Stimulated activated CD8-positive, alpha-beta memory T cell treated with anti-CD3 and anti-CD28 coated beads, Interleukin-7, amount 100 ng/mL, for 1 hour (primary cell): ENCODE measurements at places on chromosomes 7 and 10.

- no peak for DNase-seq
Observed at GRCh38 chr10:19889256-19889655, 73.0 kb downstream of the PLXDC2 start.

- DNase-seq = no peak
Observed at GRCh38 chr10:62471711-62472110, 97.5 kb downstream of the ZNF365 start.

DNA sequence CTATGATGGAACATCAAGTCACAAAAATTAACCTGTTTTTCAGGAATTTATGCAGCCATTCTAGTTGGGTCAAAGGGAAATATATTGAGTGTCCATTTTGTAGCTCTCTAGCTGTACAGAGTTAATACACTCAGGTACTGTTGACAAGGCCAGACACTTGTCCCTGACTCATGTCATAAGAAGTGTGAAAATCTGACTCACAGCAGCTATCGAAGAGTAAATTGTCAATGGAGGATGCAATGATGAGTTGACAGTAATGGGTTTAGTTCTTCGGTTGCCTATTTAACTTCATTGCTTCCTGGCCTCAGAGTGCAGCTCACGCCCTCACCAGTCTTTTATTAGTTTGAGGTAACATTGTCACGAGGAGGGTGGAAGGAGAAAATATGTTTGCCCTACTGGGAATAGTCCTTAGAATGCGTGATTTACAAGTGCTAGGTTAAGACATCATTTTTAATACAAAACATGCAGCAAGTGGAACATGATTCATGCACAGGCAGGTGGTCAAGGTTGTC lies 255.1 kb downstream of the XPNPEP1 start:
- no peak for DNase-seq

DNA sequence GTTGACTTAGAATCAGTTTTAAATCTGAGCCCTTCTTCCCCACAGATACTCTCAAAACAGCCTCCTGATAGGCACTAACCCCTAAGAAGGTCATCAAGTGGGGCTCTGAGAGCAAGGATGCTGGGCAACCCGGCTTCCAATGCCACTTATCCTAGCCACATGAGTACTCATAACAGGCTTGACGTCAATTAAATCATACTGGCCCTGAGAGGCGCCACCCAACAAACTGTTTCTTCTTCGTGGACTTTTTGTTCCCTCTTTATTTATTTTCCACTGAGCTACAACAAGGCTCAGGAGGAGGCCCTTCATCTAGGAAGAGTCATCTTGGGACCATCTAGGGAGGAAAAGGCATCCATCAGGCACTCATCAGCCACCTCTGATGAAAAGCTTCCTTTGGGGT lies 255.9 kb downstream of the KCNMA1 start:
- DNase-seq = no peak

DNA sequence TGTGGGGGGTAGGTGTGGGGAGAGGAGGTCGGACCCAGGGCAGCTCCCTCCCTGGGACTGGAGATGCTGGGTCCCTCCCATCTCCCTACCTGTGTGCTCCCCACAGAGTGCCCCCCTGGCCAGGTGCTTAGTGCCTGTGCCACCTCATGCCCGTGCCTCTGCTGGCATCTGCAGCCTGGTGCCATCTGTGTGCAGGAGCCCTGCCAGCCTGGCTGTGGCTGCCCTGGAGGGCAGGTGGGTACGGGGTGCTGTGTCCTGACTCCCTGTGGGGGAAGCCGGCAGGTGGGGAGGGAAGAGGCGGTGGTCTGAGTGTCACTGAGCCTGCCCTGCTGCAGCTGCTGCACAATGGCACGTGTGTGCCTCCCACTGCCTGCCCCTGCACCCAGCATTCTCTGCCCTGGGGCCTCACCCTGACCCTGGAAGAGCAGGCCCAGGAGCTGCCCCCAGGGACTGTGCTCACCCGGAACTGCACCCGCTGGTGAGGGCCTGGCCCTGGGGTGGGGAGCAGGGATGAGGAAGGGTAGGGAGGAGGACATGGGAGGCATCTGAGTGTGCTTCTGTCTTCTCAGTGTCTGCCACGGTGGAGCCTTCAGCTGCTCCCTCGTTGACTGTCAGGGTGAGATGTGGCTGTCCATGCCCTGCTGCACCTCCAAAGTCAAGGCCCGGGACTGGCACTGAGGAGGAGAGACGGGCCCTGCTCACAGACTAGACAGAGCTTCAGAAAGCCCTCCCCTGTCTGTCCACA lies 11.7 kb upstream of the ZNF862 start:
- no peak for DNase-seq

- DNase-seq = no peak
Observed at GRCh38 chr7:131196803-131197202, 130.9 kb upstream of the MKLN1 start.

- no peak for DNase-seq
Observed at GRCh38 chr7:44142028-44142427, 896 bp upstream of the MYL7 start.

DNA sequence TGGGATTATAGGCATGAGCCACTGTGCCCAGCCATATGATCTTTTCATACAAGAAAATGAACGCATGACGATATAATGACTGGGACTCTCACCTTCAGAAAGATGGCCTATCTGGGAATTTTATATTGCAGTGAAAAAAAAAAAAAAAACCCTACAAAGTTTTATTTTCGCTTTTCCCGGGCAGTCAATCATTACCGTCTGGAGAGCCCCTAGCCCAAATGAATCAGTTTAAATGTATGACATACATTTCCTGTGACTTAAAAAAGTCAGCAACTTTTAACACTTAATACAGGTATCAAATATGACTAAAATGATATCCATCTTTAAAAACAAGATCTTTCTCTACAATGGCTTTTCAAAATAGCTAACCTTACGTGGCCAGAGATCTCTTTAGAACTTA lies 48.2 kb upstream of the NMT2 start:
- DNase-seq = no peak

DNA sequence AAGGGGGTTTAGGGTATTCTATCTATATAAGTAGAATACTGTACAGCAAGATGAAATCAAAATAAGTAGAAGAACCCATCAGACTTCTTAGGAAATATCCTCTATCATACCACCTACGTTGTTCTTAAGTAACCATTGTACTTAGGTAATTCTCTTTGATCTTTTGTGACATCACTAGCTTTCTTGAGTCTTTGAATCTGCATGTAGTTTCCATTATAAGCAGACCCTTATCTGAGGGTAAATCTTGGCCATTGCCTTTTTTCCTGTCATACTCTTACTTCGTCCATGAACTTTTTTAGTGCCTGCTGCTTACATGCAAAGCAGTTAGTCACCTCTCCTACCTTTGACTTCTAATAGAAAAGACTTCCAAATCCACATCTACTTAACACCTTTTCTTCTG lies 49.0 kb downstream of the WAC start:
- DNase-seq = no peak
